CD4-positive, alpha-beta T cell treated with Interleukin-21 for 1 hour (primary cell): ENCODE measurements at places on chromosomes 2 and 18.

GRCh38 chr2:64936809-64937208 lies 52.4 kb upstream of the SLC1A4 start:
- DNase-seq: no peak

GRCh38 chr2:220078439-220078838 lies 451.0 kb downstream of the SLC4A3 start:
- no peak for DNase-seq

GRCh38 chr2:31987454-31988220 lies 23.2 kb downstream of the MEMO1 start:
- DNase-seq: no peak

DNA sequence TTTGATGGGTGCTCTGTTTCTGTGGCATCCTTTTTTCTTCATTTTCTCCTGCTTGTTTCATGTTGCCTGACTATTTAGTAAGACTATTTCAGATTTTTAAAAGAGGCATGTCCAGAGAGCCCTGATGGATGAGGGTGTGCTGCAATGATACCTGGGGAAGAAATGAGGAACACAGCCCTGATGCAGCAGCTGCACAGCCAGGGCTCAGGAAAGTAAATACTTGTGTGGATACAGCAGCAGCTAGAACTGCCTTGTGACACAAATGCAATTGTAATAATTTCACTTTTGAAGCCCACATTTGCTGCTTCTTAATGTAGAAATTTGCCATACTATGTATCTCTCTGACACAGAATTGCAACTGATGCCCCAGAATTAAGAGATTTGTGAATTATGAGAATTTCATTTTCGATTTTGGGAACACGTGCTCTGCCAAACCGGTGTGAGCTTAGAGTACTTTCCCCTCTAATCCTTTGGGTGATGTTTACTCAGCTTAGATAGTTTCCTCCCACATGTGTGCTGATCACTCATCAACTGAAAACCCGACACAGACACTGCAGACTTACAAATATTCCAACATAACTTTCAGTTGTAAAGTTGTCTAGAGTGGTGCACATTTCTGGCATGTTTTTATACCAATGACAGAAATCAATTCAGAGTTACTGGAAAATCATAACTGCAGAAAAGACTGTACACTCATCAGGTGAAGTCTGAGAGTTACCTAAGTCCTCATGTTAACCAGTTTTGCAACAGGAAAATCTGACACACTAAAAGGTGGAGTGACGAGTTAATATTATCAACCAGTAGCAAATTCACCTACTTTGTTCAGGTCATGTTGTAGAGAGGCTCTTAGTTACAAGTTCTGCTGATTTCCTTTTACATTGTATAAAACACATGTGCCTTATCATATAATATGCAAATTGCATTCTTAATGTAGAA lies 383.4 kb downstream of the CBLN2 start:
- no peak for DNase-seq

GRCh38 chr2:2707206-2707991 lies 376.3 kb upstream of the MYT1L start:
- DNase-seq: no peak

GRCh38 chr2:13466076-13466475 lies 749.3 kb downstream of the TRIB2 start:
- DNase-seq: no peak

DNA sequence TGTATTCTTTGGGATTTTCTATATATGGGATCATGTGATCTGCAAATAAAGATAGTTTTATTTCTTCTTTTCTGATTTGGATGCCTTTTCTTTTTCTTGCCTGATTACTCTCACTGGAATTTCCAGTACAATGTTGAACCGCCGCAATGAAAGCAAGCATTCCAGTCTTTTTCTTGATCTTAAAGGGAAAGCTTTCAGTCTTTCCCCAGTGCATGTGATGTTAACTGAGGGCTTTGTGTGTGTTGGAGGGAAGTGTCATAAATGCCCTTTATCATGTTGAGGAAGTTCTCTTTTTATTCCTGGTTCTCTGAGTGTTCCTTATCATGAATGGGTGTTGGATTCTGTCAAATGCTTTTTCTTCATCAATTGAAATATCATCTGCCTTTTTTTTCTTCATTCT lies 16.9 kb upstream of the CYBRD1 start:
- no peak for DNase-seq

- no peak for DNase-seq
These were observed 826.4 kb downstream of the EPHA4 start for GRCh38 chr2:220745682-220746081.
